GM12878 (cell line): ENCODE measurements at places on chromosomes 16 and 17. TPM values are rescaled to one million over a fixed set of nuclear protein-coding genes. Genes with fewer than 3 reads are reported as not detected.

- no peak for DNase-seq
Observed at GRCh38 chr16:61684541-61684940, 351.7 kb downstream of the CDH8 start.

- no peak for DNase-seq
Observed at GRCh38 chr16:87006021-87006420, 311.2 kb downstream of the C16orf95 start.

DNA sequence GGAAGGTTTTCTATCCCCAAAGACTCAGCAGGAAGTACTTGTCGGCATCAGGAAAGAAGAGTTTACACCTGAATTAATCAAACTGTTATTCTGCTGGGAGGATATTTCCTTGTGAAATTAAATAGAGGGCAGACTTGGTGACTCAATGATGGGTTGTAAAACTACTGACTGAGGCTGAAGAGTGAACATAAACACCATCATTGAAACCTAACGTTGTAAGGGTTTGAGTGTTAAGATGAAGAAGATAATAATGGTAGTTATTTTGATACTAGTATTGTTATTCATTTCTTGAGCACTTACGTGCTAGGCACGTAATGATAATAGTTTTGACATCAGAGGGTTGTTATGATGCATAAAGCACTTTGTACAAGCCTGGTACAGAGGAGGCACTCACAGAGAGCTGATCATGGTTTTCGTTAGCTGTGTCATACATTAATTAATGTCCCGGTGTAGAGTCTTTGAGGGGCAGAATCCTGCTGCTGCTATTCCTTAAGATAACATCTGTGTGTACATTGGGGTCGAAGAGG is 64.2 kb upstream of the CACNG3 start:
- no peak for DNase-seq

- DNase-seq = no peak
Observed at GRCh38 chr17:73119631-73120030, 27.1 kb upstream of the SLC39A11 start.

DNA sequence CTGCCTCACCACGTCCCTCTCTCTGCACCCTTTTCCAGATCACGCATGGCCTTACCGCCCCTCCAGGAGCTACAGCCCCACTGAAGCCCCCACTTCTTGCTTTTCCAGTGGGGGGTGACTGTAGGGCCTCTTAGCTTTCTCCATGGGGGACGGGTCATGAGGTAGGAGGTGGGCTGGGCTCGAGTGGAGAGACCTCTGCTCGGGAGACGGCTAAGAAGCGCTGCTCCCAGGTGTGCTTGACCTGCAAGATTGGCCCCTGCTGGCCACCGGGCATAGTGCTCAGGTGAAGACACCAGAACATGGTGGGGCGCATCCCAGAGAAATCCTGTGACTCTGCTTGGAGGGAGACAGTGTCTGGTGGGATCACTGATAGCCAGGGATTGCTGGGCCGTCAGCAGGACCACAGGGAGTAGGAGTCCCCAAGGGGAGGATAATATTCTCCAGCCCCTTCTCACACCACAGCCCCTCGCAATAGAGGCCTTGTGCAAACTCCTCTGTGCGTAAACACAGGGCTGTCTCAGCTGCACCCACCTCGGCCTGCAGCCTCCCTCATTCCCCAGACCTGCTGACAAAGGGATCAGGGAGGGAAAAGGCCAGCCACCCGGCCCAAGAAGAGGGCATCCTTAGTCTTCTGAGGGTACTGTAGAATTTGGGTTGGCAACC is 8.9 kb upstream of the GALK1 start:
- DNase-seq = no peak

DNA sequence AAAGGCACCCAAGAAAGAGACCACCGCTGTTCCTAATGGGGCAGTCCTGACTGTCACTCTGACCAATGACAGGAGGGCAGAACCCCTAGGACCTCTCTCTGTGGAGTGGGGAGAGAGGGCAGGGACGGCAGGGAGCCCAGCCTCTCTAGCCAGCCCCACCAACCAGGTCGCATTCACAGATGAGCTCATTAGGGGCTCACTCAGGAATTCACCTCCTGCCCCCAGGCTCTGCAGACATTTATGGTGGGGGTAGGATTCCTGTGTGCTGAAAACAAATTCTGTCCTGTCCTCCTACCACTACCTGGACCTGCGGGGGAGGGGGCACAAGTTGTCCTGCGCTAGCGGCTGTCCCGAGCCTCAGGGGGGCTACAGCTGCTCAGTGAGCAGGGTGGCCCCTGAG is 27.7 kb upstream of the GPRC5C start:
- DNase-seq = no peak

GRCh38 chr17:39650121-39650579 is 13.2 kb downstream of the STARD3 start:
- no peak for DNase-seq

DNA sequence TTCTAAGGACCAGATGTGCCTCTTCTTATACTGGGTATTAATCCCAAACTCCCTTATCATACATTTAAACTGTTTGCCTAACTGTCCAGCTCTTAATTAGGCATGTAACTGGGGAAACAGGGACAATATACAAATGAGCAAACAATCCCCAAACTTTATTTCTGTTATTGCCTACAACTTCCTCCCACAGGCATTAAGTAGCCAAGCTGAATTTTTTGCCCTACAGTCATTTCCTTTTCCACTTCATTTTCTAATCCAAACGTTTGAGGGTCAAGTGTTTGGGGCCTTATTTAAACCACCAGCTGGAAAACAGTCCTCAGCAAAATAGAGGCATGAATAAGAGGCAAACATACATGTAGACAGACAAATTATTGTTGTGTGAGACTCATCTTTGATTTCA is 77.4 kb upstream of the CCL2 start:
- no peak for DNase-seq

Gene DNAJA2
- total RNA-seq = 71.8 and 74.1 TPM in 2 replicates

DNA sequence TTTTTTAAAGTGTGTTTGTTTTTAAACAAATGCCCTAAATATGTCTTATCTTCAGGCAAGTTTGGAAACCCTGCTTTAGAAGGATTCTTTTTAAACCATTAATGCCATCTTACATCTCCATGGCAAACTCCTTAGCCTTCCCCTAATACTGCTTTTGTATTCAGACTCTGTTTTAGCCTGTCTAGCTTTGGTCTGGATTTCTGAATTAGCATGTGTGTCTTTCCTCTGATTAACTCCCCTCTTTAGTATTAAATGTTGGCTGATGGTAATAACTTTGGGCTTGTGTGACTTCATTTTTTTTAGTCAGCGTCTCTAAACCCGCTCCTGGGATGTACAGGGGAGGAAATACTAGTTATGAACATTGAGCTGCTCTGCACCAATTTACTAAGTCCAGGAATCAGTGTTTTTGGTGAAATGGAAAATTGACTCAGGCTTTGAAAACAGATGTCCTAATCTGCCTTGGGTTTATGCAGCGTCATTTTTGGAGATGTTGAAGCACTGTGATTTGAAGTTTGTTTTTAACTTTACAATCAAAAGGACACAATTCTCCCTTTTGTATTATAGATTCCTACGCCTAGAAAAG is 22.2 kb downstream of the WIPF2 start:
- no peak for DNase-seq

- no peak for DNase-seq
Observed at GRCh38 chr16:56382459-56382858, 42.9 kb downstream of the AMFR start.

DNA sequence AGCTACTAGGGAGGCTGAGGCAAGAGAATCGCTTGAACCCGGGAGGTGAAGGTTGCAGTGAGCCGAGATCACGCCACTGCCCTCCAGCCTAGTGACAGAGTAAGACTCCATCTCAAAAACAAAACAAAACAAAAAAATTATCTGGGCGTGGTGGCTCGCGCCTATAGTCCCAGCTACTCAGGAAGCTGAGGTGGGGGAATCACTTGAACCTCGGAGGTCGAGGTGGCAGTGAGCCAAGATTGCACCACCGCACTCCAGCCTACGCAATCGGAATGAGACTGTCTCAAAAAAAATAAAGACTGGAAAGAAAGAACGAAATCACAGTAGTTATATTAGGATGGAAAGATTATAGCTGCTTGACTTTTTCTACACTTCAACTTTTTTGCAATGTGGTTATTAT is 18.9 kb downstream of the COG1 start:
- DNase-seq = no peak

GRCh38 chr17:47225436-47225858 is 16.3 kb downstream of the MYL4 start:
- DNase-seq = no peak

GRCh38 chr17:56803071-56803470 is 30.6 kb downstream of the C17orf67 start:
- DNase-seq = no peak

- DNase-seq = no peak
Observed at GRCh38 chr17:34586346-34586846, 7.0 kb downstream of the TMEM132E start.

Gene TUBG2
- 7.7 and 9.1 TPM in 2 replicates for total RNA-seq

- DNase-seq = no peak
Observed at GRCh38 chr17:44527102-44527501, 23.9 kb upstream of the GPATCH8 start.

Gene KRT23
- total RNA-seq = not detected in 2 replicates

DNA sequence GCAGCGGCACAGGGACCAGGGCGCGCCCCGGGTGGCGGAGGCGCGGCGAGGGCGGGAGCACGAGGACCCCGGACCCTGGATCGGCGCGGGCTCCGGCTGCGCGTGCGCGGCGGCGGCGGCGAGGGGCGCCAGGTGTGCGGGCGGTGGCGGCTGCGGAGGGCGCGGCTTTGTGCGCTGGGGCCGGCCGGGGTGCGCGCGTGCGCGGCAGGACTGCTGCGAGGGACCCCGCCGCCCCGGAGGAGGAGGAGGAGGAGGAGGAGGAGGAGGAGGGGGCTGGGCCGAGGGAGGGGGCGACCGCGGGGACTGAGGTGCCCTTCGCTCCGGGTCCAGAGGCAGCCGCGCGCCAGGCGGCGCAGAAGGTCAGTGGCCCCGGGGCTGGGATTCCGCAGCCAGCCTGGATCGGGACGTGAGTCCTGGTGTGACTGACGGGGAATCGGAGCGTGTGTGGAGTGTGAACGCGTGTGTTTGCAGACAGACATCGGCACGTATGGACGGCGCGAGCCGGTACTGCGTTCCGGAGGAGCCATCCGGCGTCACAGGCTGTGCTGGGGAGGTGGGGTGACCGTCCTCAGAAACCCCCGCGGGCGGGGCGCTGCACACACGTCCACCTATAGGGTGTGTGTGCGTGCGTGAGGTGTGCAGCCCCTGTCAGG is 19.5 kb upstream of the RAP1GAP2 start:
- DNase-seq = no peak

Gene KRT27
- not detected in 2 replicates for total RNA-seq

DNA sequence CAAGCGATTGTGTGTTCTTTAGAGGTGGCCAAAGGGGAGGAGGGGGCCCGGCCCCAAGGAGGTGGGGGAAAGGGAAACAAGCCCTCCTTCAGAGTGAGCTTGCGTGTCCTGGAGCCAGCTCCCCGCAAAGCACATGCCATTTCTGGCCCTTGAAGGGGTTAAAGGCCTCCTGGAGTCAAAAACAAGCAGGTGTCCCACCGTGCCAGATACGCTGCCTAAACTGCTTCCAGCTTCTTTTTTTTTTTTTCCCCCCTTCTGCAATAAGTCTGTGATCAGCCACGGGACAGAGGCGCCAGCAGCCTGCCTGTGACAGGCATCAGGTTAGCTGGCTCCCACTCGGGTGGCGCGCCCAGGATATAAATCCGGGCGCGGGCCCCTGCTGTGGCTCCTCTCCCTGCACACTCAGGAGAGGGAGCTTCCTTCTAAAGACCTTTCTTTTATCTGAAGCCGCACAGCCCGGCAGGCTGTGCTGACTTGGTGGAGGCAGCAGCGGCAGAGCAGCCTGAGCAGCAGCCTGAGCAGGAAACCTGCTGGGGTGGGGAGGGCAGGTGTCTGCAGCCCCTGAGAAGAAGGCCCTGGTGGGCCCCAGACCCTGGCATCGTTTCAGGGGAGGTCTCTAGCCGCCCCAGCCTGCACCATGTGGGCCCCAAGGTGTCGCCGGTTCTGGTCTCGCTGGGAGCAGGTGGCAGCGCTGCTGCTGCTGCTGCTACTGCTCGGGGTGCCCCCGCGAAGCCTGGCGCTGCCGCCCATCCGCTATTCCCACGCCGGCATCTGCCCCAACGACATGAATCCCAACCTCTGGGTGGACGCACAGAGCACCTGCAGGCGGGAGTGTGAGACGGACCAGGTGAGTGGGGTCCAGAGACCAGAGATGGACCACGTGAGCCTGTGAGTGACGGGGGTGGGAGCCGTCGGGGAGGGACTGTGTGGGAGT is at the start of gene WFIKKN2:
Gene WFIKKN2, plus strand, starts transcription at position 286 of the 934 bp plus-strand sequence. Its CDS starts 352 bp downstream, at position 638.
- DNase-seq = no peak

Gene SULT1A1
- 0.40 and 1.2 TPM in 2 replicates for total RNA-seq

DNA sequence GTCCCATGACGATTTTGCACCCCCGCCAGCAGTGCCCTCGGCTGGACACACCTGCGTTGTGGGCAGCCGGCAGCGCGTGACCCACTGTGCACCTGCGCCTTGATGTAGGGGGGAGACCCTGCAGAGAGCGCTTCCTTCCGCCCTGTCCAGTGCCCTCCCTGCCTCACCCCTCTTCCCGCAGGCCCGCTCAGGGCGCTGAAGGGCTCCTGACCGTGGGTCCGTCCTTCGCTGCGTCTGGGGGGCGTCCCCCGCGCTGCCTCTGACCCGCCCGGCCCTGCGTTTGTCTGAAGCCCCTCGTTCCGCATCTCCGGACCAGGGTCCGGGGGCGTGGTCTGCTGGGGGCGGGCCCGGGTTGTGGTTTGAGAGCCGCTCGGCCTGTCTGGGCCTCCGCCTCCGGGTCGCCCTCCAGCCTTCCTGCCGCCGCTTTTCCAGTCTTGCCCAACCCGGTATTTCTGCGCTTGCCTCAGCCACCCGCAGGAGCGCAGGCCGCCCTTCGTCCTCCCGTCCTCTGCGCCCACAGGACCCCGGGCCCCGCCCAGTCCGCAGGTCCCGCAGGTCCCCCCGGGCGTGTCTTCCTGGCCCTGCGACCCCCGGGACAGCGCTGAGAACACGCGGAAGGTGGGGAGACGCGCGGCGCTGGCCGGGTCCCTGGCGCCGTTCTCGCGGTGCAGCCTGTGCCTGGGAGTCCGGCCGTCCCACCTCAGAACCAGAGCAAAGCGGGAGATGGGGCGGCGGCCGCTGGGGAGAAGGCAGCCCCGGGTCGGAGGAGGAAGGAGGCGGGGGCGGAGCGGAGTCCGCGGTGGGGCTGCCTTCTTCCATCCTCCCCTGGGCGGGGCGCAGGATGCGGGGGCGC is 4.0 kb upstream of the IL17C start:
- peak; percentile 45 for DNase-seq

DNA sequence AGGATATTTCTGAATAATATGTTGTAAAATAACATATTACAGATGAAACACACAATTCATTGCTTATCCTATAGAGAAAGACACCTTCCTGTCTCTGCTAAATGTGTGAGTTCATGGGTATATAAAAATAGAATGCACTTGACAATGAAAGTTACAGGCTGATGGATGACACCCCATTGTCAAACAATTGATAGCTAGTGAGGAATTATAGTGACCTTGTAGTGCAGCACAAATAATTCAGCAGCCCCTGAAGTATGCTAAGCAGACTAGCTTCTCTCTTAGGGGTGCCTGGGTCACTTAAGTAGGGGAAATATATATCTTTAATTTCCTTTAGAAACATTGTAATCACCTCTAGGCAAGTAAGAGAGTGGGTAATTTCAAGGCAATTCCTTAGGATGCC is 826.2 kb downstream of the CDH8 start:
- DNase-seq = no peak

- no peak for DNase-seq
Observed at GRCh38 chr17:31529841-31530251, 138.4 kb downstream of the RAB11FIP4 start.

Gene CALB2
- total RNA-seq = not detected in 2 replicates
